Hematopoietic multipotent progenitor cell treated with erythropoietin and hydrocortisone succinate and interleukin-3 and kit ligand, for 8 days (in vitro differentiated cells): ENCODE measurements at places on chromosomes 6 and 20.

- no peak for DNase-seq
Measured at GRCh38 chr6:16413399-16413798, 175.0 kb downstream of the GMPR start.

DNA sequence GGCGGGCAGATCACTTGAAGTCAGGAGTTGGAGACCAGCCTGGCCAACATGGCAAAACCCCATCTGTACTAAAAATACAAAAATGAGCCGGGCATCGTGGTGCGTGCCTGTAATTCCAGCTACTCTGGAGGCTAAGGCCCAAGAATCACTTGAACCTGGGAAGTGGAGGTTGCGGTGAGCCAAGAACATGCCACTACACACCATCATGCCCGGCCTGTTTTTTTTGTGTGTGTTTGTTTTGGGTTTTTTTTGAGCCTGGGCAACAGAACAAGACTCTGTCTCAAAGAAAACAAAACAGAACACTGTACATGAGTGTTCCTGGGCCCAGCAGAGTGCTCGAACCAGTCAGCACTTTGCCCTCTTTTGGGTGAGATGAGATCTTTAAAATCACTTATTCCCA lies 159.1 kb downstream of the MTHFD1L start:
- DNase-seq, result no peak

DNA sequence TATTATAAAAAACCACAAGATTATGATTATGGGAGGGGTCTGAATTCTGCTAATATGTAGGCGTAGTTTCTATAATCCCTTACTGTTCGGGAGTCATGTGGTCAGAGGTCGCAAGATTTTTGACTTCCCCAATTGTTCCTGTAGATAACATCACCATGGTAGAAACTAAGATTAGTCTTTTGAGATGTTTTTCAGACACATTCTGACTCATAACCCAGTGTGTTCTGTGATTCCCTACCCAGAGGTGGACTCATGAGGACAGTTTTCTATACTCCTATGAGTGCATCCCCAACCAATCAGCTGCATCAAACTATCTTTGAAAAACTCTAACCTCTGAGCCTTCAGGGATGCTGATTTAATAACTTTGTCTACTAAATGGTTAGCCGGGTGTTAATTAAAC lies 175.5 kb downstream of the RFPL4B start:
- DNase-seq, result no peak

GRCh38 chr6:25934735-25935313 lies 4.3 kb upstream of the SLC17A2 start:
- DNase-seq, result no peak

DNA sequence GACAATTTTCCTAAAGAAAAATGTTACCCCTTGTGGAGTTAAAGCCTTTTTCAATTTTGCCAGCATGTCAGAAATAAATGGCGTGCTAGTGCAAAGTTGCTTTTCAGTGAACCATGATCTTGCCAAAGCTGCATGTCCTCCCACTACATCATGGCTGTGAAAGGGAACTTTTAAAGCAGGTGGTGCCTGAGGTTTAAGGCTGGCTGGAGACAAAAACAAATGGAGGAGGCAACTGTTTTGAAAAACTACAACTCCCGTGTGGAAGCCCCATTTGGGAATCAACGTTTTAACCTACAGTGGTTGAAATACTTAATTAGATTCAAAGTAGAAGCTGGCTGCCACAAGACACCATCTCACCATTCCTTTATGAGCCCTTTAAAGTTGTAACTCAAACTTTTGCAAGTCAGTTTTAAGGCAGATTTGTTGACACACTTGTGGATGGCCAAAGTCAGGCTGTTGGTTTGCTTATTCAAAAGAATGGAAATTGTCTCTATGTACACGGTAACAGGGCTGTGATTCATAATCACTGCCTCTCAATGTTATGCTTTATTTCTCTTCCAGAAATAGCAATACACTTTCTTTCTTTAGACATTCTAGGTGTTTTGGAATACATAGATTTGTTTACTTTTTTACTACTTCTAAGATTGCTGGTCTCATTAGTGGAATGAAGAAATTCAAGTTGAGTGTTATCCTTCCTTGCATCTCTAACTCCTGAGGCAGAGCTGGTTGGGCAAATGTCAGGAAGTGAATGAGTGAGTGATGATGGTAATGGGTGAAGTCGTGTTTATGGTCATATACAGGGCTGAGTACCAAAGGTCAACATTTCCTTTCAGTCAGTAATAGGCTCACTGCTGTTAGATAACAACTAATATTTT lies 196.4 kb upstream of the GMDS start:
- no peak for DNase-seq

DNA sequence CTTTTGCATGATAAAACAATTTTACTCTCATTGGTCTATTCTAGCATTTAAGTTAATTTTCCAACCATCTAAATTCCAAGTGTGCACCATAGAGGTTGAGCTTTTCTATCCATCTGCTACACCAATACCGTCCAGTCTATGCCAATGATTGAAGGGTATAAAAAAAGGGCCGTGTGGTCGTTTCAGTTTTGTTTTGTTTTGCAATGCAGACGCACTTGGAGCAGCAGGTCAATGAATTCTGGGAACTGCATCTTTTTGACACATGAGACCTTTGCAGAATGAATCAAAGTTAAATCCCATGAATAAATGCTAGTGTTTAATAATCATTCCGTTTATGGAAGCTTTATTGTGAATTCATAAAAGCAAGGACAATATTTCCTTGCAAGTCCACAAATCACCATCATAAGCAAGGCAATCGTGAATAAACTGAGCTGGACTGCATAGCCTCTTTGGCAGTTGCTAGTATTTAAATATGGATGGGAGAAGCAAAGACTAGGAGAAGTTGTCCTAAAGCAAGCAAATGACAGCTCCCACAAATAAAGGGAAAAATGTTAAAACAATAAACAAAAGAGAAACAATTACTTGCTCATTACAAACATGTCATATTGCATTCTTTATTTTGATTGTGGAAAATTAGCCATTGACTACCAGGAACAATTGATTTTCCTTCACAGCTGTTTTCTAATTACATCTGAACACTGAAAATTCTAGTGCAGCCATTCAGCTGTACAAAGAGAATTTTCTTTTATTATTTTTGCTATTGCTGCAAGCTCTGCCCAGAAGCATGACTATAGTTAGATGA lies 649.7 kb upstream of the GJE1 start:
- peak; percentile 23 for DNase-seq

DNA sequence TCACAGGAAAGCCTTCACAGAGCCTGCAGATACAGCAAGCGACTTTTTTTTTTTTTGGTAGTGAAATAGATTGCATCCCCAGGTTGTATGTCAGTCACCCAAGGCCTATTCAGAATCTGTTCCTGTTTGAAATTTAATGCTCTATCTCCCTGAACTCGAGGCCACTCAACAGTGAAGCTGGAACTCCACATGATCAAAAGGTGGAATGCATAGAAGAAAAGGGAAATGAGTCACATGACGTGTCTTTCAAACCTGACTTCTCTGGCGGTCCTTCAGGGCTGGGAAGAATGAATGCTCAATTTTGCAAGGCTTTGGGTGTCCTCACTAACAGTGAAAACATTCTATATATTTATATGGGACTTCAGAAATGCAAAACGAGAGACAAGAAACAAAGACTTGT lies 88.4 kb upstream of the B3GAT2 start:
- DNase-seq, result no peak

DNA sequence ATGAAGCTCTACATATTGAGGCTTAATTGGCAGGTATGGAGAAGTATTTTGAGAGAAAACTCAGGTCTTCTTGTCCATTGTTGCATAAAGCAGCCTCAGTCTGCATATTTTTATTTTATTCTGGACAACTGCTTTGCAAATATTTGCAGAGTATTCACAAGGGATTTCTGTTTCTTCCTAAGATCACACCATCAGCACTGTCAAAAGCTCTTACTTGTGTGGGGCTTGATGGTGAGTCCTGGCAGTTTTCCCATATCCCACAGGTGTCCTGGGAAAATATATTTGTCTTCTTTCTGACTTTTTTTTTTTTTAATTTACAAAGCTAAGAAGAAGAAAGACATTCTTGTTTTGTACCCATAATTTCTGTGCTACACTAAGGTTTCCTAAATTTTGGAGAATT lies 16.9 kb upstream of the MLIP start:
- DNase-seq, result no peak

DNA sequence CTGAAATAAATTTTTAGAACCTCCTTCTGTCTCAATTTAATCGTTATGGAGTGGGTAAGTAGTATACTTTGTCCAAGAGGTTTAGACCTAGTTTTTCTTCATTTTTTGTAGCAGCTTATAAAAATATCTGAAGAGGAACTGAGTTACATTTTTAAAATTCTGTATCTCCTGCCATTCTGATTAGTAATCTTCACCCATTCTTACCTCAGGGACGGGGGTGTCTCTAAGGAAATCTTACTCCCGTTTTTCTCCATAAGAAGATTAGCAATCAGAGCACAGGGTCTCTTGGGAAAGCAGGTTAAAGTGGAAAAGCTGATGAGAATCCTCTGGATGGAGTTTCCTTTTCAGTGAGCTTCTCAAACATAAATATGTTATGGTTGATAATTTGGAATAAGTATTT lies 259.3 kb upstream of the FAM83B start:
- DNase-seq, result no peak

DNA sequence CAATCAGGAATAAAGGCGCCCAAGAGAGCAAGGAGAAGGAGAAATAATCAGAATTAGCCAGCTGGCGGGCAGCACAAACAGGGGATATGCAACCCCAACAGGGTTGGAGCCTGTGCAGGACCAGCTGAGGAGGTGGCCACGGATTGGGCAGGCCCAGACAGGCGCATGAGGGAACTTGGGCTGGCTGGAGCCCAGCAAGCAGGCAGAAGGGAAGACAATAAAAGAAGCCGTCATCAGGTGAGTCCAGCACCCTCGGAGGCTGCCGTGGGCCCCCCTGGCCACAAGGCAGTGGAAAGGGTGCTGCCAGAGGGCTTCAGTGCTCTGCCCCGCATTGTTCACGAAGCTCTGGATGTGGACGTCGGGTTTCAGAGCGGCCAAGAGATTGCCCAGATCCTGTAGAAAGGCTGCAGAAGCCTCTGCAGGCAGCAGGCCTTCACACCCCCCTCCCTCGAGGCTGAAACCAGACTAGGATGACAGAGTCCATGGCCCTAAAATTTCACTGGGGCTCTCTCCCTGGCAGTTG lies 28.4 kb upstream of the MAFB start:
- no peak for DNase-seq

- DNase-seq, result peak; percentile 84
Measured at GRCh38 chr20:11891776-11892545, 25.7 kb upstream of the BTBD3 start.

DNA sequence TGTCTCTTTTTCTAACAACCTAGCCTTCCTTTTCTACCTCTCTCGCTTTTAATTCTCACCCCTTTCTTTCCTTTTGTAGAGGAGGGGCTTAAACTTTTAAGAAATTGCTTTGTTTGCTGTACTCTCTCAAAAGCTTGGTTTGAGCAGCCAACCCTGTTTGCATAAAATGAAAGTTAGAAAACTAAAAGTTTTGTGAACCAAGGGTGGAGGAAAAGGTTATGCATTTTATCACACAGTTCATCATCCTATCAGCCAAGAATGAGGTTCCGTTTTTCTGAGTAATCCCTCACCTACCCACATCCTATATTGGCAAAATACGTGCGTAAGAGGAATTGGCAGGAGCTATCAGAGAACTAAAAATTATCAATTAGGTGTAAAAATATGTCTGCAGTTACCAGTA lies 42.8 kb upstream of the LOC128125822 start:
- no peak for DNase-seq

GRCh38 chr6:118776607-118777549 lies 117.1 kb upstream of the ASF1A start:
- peak; percentile 76 for DNase-seq

GRCh38 chr20:43925215-43925614 lies 10.6 kb downstream of the TOX2 start:
- no peak for DNase-seq

GRCh38 chr20:50838707-50839385 lies 44.0 kb downstream of the BCAS4 start:
- no peak for DNase-seq

DNA sequence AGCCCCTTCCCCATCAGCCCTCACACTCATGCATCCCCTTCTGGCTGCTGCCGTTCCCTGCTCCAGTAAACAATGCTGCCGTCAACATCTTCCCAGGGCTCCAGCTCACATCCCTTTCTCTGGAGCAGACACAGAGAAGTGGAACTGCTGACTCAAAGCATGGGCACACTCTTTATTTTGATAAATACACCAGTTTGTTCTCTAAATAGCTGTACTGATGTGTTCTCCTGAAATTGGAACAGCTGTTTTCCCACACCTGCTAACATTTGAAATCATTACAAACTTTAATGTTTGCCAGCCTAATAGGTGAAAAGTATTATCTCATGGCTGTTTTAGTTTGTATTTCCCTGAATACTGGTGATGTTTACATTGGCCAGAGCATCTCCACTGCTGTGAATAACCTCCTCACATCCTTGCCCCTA lies 102.1 kb upstream of the NXT1 start:
- no peak for DNase-seq

DNA sequence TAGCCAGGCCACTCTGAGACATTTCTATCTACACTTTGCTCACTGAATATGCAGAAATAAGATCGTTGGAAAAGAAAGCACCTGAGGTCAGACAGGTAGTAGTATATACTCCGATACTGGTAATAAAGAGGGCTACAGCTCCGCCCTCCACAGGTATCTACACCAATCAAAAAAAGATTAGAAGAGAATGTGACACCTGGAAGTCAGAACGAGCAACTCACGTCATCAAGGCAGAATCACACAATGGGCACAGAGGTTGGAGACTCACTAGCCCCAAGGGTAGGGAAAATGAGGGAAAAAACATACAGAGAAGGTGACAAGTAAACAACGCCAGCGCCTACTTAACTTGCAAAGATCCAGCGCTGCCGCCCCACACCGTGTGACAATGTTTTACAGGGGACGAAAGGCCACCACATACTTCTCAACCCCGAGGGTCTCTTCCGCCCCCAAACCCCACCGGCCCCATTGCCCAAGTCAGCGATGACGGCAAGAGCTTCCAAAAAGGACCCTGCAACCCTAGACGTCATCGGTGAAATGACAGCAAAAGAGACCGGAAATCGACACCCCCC lies 653 bp downstream of the LMBRD1 start:
- peak; percentile 66 for DNase-seq

- DNase-seq, result no peak
Measured at GRCh38 chr6:12047792-12048432, 35.8 kb downstream of the HIVEP1 start.
